ENCODE measurements at places on chromosomes 3 and 15.

GRCh38 chr15:80709542-80709941 is 14.4 kb downstream of the ABHD17C start:
- no peak for DNase-seq

DNA sequence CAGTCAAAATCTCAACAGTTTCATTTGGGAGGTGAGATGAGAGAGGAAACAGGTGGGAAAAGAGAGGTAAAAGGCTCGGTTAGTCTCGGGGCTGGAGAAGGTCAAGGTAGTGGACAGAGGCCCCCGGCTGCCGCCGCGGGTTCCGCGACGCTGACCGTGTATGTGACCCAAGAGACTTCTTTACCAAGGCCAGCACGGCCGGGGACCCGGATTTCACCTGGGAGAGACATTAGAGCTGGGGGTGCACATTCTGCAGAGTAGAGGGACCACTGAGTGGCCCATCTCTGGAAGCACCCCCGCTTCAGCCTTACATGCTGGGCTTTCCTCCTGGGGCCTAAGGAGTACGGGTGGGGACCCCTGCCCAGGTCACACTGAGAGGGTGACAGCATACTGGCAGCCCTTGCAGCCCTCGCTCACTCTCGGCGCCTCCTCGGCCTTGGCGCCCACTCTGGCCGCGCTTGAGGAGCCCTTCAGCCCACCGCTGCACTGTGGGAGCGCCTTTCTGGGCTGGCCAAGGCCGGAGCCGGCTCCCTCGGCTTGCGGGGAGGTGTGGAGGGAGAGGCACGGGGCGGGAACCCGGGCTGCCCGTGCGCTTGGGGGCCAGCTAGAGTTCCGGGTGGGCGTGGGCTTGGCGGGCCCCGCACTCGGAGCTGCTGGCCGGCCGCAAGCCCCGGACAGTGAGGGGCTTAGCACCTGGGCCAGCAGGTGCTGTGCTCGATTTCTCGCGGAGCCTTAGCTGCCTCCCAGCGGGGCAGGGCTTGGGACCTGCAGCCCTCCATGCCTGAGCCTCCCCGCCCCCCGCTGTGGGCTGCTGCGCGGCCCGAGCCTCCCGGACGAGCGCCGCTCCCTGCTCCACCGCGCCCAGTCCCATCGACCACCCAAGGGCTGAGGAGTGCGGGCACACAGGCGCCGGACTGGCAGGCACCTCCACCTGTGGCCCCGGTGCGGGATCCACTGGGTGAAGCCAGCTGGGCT is 41.3 kb upstream of the RPL32 start:
- DNase-seq, result no peak

- DNase-seq, result no peak
Measured at GRCh38 chr15:43046484-43046883, 59.4 kb downstream of the UBR1 start.

GRCh38 chr3:61152071-61152470 is 99.2 kb downstream of the FHIT start:
- DNase-seq, result no peak

DNA sequence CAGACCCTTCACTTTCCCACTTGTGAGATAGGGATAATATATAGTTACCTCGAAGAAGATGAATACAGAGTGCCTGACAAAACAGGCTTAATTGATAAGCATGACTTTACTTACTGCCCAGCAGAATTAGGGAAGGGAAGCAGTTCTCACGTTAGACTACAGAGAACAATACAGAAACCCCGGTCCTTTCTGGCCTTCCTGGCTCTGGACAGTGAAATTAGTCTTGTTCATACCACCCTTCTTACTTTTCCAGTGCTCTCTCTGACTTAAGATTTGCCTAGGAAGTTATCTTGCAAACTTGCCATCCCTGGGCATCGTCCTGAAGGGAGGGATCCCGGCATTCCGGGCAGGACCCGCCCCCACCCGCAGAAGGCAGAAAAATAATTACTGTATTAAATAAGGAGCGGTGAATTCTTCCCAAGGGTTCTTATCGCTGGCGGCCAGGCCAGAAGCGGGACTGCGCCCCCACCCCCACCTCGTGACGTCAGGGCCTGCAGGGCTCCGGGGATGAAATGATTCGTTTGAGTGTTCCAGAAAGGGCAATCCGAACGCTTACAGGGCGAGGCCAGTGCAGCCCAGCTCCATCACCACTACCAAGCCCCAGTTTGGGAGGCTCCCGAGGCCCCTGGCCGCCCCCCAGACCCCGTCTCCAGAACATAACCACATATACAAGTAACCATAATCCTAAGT is 8.4 kb downstream of the SOX2 start:
- no peak for DNase-seq

- no peak for DNase-seq
Measured at GRCh38 chr15:73986055-73986775, 5.9 kb downstream of the STOML1 start.

GRCh38 chr3:36677331-36678007 is 86.9 kb downstream of the DCLK3 start:
- no peak for DNase-seq

- DNase-seq, result peak; percentile 27
Measured at GRCh38 chr3:151379083-151379734, 5.3 kb downstream of the P2RY12 start.

DNA sequence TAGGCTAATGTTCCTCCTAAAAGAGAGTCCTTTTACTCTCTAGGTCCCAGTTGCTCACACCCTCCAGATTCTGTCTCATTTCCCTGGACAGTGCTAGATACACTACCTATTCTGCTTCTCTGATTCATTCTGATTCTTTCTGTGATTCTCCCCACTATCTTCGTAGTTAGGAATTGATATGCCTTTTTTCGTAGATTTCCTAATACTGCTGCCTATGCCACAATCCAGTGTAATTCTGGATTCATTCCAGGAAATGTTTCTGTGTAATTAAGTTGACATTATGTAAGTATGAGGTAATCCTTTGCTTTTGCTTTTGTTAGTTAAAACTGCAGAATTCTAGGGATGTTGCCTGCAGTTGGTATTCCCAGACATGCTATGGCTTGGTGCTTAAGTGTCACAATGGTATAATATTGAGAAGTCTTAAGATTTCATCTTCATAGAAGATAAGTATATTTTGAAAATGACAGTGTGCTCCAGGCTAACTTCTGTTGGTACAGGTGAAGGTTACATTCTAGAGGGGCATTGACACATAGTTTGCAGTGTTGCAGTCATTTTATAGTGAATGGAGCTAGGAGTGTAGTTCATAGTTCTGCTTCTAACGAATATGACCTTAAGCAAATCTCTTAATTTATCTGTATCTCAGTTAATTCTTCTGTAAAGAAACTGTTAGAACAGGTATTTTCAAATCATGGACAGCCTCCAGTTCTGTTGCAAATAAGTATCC is 54.3 kb downstream of the RIOX2 start:
- no peak for DNase-seq

DNA sequence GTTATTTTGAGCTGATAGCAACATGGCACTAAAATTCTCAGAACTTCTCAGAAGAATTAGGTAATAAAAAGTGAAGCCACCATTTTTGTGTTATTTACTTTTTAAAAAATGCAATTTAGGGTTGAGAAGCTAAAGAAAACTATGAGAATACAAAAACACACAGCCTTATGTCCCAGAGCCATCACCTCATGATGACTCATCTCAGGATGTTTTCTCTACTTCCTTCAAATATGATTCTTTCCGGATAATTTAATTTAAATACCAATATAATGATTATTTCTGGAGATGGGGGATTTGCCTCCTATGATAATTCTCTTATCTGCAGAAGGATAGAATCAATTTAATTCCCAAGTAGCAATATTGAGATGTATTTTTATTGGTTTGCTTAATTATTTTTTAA is 105.6 kb upstream of the BFSP2 start:
- no peak for DNase-seq

DNA sequence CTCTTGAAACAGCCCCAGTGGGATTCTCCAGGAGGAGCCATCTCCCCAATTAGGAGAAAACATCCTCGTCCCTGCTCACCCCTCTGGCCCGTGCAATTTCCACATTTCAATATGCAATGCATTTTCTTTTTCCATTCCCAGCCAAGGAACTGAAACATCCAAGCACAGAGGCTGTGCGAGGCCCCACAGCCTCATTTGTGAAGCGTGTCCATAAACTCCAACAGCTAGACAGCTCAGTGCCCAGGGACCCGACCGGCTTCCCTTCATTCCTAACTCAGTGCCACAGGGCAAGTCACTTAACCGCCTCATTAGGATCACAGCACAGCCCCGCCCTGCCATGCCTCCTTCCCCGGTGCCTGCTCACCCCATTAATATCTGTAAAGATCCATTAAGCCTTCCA is 204.2 kb upstream of the IGF1R start:
- DNase-seq, result no peak

GRCh38 chr3:12193485-12194165 is 34.9 kb upstream of the TIMP4 start:
- DNase-seq, result no peak

DNA sequence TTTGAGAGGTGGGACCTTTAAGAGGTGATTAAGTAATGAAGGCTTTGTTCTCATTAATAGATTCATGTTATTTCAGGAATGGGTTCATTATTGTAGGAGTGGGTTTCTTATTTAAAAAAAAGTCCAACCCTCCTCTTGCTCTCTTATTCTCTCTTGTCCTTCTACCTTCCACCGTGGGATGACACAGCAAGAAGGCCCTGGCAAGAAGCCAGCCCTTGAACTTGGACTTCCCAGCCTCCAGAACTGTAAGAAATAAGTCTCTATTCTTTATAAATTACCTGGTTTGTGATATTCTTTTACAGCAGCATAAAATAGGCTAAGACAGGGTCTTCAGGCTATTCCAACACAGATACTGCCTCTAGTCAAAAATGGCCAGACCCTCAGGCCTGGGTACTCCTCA is 62.2 kb downstream of the MYLK start:
- no peak for DNase-seq

GRCh38 chr15:99443056-99443756 is 122.6 kb upstream of the MEF2A start:
- DNase-seq, result no peak

DNA sequence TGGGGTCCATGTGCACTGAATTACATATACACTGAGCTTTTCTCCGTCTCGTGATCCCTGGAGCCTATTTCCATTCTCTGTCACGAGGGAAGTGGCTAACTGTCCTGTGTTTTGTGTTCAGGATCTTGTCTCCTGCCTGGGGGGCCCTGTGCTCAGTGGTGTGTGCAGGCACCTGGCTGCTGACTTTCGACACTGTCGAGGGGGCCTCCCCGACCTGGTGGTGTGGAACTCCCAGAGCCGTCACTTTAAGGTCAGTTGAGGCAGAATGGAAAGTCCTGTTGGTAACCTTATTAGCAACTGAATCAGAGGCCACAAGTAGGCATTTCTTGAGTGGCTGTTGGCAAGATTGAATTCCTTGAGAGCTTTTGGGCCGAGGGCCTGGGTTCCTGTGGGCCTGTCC is 26.7 kb downstream of the FAN1 start:
- no peak for DNase-seq

- no peak for DNase-seq
Measured at GRCh38 chr3:12027184-12027846, 23.1 kb downstream of the SYN2 start.

GRCh38 chr15:64133623-64134344 is 17.7 kb upstream of the SNX22 start:
- DNase-seq, result no peak

- DNase-seq, result no peak
Measured at GRCh38 chr3:160098261-160098908, 109.8 kb downstream of the IL12A start.

DNA sequence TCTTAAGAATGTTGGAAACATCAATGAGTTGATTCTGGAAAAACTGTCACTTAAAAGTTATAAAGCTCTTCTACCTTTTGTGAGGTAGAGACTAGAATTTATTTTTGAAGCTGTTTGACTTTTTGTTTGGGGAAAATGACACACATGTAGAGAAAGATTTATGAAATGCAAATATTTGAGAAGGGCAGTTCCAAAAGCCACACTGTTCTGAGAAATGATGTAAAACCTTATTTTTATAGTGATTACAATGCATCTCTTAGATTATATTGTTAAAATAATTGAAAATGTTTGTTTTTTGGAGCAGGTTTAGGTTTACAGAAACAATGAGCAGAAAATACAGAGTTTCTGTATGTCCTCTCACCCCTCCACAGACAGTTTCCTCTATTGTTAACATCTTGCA is 116.1 kb upstream of the CMC1 start:
- no peak for DNase-seq

DNA sequence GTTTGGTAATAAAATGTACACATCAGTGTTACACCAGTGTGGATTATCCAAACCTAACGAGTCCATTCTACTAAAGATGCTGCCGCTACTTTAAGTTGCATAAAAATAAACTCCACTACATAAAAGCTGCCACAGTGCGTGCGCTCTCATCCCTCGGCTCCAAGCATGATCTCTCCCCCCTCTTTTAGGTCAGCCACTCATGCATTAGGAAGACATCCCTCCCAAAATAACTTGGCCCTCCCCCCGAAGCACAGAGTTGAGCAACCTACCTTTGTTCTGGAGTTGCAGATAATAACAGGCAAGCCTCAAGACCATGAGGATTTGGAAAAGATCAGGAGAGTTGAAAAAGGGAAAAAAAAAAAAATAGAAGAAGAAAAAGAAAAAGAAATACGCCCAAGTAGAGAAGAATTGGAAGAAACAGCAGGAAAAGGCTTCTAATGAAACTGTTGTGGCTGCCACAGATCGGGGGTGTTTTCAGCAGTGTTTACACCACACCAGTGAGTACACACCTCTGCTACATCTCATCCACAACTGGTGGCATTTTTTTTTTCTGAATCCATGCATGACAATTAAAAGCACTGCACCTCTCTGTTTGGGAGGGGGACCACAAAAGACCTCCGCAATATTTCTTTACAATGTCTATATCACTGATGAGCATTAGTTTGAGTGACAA is 339.2 kb downstream of the FOXP1 start:
- DNase-seq, result no peak

DNA sequence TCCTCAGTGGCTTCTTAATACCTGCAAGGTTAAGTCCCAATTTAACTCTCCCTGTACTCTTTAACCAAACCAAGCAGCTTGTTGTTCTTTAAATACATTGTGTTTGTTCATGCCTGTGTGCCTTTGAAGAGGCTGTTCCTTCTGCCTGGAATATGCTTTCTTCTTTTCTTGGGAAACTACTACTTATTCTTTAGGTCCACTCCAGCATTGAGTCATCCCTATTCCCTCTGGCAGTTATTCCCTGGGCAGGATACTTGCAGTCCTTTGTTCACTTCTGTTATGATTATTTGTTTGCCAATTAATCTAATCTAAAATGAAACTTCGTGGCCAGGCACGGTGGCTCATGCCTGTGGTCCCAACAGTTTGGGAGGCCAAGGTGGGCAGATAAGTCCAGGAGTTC is 139.3 kb downstream of the ZNF609 start:
- no peak for DNase-seq

DNA sequence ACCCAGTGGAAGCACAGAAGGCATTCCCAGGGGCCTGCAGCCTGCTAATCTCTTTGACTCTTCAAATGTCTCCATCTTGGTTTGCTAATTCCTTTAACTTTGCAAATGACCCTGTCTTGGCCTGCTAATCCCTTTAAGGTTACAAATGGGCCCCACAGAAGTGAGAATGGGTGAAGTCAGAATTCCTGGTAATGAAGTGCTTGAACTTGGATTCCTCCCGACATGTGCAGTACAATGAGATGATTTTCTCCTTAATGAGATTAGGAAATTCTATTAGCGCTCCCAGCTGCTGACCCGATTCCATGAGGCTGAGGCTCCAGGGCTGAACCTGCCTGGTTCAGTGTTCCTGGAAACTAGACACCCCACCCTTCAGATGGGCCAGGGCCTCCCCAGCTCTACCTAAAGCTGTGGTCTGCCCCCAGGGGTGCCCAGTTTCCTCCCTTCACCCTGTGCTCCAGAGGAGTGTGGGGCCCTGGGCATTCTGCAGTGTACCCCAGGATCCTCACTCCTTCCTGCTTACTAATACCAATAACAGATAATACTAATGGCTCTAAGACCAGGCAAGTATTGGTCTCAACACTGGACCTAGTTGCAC is 47.4 kb downstream of the SCN5A start:
- DNase-seq, result peak; percentile 94
